ENCODE measurements at places on chromosomes 2 and 18.
A peak's percentile ranks its signal among the peaks of the same experiment; 100 is the strongest.

- peak; percentile 17 for DNase-seq
These were observed 6.4 kb upstream of the PTPN4 start for GRCh38 chr2:119753041-119753929.

DNA sequence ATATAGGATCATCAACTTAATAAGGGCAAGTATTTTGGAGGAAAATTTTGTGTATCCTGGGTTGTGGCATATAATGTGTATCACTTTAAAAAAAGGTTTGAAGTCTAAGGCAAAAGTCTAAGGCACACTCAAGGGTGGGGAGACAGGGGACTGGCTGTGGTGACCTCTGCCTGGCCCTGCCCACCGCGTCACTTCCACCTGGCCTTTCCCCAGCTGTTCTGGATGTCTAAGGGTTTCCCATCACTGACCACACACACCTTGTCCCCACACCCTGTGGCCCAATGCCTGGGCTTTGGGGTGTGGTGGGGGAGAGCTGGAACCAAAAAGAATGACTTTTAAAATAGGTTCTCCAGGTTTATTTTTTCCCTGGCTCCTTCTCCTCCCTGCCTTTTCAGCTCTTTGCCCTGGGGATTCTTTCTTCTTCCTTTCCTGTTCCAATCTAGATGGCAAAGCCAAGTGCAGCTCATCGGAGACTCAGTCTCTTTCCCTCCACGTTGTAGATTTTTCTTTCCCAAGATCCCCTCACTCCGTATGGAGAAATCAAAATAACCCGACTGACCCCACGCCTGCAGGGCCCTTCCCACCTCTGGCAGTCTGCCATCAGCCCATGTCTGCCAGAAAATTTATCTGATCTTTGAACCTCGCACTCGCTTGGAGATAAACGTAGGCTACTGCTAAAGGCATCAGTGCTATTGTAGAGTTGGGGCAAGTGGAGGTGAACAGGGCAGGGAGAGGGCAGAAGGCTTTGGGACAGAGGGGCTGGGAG, 257.2 kb downstream of the DYSF start:
- no peak for DNase-seq

GRCh38 chr2:24659862-24660261, 133.3 kb downstream of the PTRHD1 start:
- DNase-seq = no peak

- DNase-seq = no peak
These were observed 77.3 kb downstream of the VWA3B start for GRCh38 chr2:98164256-98164655.

- DNase-seq = no peak
These were observed 44.1 kb downstream of the CABLES1 start for GRCh38 chr18:23179416-23179815.

DNA sequence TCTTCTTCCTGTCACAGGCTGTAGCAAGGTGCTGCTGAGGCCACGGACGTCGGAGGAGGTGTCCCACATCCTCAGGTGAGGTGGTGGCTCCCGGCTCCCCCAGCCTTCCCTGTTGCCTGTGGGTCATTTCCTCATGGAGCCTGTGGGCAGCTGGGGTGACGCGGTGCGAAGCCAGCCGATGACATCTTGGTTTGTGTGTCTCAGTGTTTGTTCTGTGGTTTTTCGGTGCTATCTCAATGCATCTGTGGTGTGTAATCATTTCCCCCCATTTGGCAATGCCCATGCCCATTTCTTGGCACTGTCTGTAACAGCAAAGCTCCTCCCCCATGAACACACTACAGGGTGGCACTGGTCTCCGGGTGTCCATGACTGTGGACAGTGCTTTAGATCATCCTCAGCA, 6.6 kb downstream of the D2HGDH start:
- no peak for DNase-seq

- DNase-seq = no peak
These were observed 173.8 kb downstream of the TRIB2 start for GRCh38 chr2:12890481-12890991.

- DNase-seq = no peak
These were observed 60.6 kb upstream of the LYPD1 start for GRCh38 chr2:132730611-132731010.

DNA sequence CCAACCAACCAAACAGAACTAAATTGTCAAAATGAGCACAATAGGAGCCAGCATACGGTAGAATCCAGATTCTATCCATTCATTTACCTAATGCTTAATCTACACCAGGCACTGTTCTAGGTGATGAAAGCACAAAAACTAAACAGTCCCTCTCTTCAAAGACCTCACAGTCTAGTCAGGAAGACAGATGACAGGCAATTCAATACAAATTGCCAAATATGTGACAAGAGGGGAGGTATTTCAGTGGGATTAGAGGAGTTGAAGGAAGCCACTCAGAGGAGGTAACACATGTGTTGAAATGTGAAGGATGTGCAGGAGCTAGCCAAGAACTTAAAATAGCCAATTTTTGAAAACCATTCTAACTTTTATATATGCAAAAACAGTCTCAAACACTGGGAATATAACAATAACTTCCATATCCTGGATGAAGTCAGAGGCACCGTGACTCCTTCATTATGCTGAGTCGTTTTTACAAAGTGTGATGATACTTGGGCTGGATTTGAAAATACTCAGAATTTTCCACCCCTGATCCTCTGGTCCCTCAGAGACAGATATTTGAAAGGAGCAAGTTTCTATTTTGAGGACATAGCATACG, 204.9 kb downstream of the PID1 start:
- no peak for DNase-seq

GRCh38 chr2:57884281-57884680, 162.3 kb upstream of the VRK2 start:
- no peak for DNase-seq

- no peak for DNase-seq
These were observed 418.2 kb upstream of the ZEB2 start for GRCh38 chr2:144937910-144938709.

- DNase-seq = no peak
These were observed 27.5 kb downstream of the TMEM18 start for GRCh38 chr2:649426-650342.

DNA sequence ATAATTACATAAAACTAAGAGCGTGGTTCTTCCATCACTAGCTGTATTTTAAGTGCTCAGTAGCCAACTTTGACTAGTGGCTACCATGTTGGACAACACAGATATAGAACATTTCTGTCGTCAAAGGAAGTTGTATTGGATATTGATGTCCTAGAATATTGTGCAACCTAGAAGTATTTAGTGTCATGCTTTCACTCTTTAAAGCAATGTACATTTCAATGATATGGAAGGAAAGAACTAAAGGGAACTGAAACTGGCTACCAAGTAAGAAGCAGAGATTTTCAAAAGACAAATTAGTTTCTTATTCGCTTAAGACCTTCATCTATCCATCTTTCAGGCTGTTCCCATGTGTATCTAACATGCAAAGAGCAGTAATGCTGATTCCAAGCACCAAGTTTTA, 85.4 kb upstream of the EML6 start:
- DNase-seq = no peak
